ENCODE measurements at places on chromosomes 7 and 10.

- no peak for DNase-seq
These were observed 26.1 kb upstream of the GPR26 start for GRCh38 chr10:123640016-123640535.

DNA sequence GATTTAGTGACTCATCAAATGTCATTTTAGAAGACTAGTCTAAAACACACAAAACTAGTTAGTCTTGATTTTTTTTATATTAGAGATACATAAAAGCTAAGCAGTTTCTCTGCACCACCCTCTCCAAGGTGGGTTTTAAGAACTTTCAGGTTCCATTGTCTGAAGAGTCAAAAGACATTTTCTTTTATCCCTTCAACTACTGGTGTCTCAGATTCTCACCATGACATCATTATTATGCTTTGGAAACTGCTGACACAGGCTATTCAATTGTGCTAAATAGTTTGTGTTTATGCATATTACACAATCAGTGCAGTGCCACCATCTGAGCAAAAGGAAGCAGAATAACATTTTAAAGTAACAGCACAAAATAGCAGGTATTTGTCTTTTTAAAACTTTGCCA is 52.2 kb downstream of the IGF2BP3 start:
- DNase-seq = peak; percentile 69

DNA sequence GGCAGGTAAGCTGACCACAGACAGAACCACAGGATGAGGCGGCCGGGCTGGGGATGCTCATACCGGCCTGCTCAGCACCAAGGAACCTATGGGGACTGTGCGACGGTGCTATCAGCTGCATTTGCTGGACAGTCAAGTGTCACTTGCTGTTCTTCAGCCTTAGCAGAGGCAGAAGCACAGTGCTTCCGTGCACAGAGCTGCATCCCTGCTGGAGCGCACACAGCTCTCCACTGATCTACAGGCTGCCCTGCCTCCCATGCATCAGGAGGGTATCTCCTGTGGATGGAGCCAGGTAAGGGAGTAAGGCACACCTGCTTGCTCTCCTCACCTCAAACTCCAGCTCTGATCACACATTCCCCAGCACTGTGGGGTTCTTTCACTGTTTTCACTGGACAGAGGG is 97.5 kb downstream of the TNS3 start:
- DNase-seq = no peak

- no peak for DNase-seq
These were observed 165.4 kb downstream of the BMPER start for GRCh38 chr7:34070511-34071323.

DNA sequence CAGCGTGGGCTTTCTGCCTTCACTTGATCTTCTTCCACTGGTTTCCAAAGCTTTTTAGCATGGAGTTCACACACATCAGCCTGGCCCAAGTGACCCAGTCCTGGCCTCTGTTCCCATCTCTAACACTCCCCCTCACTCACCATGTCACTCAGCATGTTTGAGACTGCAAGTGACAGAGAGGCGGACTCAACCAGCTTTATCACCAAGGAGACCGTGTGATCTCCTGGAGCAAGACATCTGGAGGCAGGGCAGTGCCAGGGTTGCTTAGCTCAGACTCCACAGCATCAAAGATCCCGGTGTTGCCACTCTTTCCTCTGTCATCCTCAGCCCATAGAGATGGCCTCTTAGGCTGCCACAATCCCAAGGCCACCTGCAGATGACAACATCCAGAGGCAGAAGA is 39.4 kb downstream of the FAM241B start:
- no peak for DNase-seq

- DNase-seq = no peak
These were observed 117.9 kb upstream of the HABP2 start for GRCh38 chr10:113434950-113435349.

DNA sequence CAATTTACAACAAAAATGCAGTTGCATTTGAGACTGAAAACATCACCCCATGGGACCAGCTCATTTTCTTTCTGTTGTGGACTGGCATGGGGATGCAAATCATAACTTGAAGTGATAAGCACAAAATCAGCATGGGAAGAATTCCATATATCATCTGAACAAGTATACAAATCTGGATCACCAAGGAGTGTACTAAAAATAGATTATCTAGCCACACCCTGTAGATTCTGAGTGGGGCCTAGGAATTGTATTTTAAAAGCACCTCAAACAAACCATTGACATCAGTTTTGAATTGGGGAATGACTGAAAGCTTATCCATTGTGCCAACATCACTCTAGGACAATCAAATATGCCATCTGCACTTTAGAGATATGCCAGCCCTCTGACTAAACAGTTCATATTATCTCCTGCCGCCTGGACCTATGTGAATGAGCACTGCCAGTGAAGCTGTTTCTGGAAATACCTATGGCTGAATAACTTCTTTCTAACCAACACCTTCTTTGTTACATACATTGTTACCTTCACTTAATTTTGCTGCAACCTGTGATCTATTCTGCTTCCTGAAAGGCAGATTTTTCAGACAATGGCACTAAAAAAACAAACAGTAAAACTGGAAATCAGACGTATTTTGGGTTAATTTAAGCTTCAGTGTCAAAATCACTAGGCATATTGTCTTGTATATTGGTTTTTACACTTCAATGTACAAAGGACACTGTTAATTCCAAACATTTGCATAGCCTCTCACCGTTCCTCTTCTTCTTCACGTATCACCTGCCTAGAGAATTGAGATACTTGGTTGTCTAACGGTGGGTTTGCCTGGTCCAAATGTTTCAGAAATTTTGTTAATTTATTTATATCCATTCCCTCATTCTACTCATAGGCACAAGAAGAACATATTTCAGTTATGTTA is 42.4 kb upstream of the HGF start:
- DNase-seq = no peak

GRCh38 chr10:115355162-115355760 is 262.1 kb downstream of the ATRNL1 start:
- peak; percentile 74 for DNase-seq

DNA sequence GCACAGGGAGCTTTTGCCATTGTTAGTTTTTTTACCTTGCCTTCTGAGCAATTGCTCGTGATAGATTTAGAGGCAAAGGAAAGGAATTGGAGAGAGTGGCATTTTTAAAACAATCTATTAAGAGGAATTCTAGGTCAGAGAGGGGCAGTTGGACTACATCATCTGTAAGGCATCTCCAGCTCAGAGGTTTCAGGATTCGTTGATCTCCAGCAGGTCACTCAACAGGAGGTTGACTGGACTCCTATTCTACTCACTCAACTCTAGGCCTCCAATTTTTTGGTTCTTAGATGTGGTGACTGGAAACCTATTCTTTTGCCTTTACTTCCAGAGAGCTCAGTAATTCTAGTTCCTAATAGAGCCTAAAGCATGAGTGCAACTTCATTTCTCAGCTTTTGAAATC is 42.8 kb downstream of the TBXAS1 start:
- DNase-seq = no peak

- no peak for DNase-seq
These were observed 44.2 kb downstream of the FEZF1 start for GRCh38 chr7:122260336-122260735.

GRCh38 chr7:44105832-44106231 is 1.7 kb downstream of the AEBP1 start:
- no peak for DNase-seq

DNA sequence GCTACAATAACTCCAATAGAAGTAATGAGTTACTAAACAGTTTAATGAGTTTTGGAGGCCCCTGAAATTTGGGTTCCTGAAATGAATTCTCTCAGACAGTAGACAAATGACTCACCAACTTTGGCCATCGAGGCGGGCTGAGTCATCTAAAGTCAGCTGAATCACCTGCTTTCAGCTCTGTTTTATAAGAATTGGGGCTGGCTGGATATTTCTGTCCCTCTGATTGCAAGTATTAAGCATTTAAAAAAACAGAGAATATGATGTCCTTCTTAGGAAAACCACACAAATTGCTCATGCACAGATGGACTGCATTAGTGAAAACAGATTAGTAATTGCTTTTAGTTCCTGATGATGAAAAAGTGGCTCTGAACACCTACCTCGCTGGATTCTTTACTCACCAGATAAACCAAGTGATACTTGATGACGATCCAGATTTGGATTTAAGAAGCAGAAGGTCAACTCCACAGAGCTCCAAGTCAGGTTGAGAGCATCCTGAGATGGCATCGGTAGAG is 59.1 kb downstream of the ZNF365 start:
- DNase-seq = no peak

- peak; percentile 91 for DNase-seq
These were observed 217.8 kb upstream of the MKLN1 start for GRCh38 chr7:131109759-131110296.

DNA sequence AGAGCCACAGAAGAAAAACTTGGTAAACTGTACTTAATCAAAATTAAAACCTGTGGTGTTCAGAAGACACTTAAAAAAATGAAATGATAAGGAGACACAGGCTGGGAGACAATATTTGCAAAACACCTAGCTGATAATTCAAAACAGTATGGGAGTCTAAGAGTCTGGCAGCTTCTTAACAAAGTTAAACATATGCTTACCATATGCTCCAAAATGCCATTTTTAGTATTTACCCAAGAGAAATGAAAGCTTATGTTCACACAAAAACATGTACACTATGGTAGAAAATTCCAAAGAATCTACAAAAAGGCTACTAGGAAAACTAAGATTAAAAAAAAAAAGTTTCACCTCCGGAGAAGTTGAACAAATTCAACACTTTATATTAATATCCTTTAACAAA is 48.6 kb downstream of the ITGB1 start:
- DNase-seq = no peak

DNA sequence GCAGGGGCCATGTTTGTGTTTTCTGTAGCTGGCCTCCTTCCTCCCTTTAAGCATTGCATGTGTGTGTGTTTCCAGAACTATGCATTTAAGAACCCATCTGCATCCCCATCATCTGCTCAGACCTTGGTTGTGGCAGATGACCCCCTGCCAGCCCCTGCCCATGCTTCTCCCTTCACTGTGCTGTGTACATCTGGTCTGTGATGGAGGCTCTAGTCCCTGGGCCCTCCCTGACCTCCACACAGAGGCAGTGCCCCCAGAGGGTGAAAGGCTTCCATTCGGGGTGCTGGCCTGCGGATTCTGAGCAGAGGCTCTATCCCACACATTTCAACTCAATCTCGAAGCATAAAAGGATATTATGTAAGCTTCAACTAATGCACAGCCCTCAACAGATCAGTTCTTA is 89.4 kb downstream of the TACC2 start:
- no peak for DNase-seq

- no peak for DNase-seq
These were observed 65.6 kb upstream of the NANOS1 start for GRCh38 chr10:118963933-118964332.

DNA sequence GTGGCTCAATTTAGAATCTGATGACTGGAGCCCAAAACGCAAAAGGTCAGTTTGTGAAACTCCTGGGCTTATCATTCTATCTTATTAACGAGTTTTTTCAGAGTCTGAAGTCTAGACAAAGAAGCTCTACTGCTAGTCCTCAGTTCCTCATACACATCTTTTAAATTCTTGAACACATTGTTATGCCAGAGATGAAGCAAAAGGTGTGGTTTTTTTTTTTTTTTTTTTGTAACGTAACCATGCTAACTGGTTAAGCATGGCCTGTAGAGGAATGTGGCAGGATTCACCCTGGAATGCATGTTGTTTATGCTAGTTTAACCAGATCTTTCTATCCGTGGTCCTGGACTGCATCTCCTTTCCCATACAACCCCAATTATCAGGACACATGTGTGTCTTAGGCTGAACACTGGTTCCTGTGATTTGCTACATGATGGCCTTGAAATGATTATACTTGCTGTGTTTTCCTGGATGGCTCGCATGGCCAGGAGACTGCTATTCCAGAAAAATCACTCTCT is 79.3 kb upstream of the MDFIC start:
- no peak for DNase-seq

DNA sequence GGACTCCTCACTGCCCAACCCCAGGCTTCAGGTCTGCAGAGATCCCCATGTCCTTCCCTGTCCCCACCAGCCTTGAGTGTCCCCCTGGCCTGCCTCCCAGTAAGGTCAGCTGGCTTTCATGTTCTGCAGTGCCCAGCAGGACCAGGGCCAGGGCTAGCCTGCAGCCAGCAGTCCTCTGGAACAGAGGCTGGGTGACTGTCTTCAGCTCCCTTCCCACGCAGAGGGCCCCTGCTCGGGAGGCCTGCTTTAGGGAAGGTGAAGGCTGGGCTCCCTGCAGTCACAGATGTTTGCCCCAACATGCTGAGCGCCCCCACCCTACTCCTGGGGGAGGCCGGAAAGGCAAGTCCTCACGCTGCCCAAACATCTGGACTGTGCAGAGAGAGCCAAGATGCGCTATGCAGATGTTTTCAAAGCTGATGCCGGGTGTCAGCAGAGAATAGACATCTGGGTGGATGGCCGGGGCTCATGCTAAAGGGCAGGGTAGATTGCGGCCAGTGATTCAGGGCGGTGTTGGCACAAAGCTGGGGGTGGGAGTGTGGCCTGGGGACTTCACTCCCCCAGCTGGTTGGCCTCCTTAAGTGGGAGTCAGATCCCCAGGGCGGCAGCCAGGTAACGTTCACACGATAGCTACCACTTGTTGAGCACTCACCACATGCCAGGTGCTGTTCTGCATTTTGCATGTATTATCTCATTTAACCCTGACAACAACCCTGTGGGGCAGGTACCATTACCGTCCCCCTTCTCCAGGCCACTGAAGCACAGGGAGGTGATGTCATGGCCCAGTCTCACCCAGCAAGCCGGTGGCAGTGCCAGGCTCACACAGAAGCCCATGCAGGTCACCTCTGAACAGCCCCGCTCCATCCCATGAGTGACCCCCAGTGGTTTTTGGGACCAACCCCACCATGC is 71.2 kb upstream of the COL13A1 start:
- DNase-seq = no peak

- DNase-seq = peak; percentile 46
These were observed 67.9 kb upstream of the PDZD8 start for GRCh38 chr10:117442944-117443685.

DNA sequence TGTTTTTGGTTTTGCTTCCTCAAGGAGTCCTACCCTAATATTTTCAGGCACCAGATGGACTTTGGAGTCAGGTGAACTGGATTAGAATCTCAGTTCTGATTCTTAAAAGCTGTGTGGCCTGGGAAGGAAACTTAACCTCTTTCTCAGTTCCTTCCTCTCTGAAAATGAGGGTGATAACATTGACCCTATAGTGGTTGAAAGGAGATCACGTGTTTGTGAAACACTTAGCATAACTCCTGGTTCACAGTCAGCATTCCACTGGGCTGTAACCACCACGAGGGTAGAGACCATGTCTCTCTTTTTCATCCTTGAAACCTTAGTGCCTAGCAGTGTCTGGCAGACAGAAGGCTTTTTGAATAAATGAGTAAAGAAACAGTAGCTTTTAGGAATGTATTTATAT is 16.7 kb downstream of the LSMEM1 start:
- DNase-seq = peak; percentile 72

GRCh38 chr7:1285556-1286301 is 53.1 kb downstream of the UNCX start:
- DNase-seq = no peak

DNA sequence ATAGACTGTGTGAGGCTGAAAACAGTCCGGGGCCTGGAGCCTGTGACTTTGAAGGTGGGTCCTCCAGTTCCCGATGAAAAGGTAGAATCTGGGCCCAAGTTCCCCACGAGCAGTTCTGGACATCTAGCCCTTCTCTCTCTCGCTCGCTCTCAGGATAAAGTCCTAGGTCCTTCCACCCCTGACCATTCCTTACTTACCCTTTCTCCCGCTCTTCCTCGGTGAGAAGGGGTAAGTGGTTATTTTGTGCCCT is 713 bp downstream of the IMMP2L start:
- DNase-seq = no peak
